Ecto neural progenitor cell (in vitro differentiated cells): ENCODE measurements at places on chromosomes 3 and 15.

GRCh38 chr3:190585805-190586630, 72.1 kb downstream of the IL1RAP start:
- peak; percentile 46 for DNase-seq

DNA sequence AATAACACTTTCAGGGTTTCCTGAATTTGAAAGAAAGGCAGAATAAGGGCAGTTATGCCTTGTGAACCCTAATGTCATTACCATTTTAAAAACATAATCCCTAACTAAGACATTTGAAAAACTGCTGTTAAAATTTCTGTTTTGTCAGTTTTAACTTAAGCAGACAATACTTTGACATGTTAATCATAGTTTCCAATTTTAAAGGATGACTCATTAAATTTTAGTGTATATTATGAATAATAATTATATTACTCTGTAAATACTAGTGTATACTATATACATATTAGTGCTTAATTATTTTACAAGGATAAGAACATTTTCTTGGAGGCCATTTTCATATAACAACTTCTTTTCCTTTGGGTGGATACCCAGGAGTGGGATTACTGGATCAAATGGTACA, 553.1 kb upstream of the BCHE start:
- DNase-seq: no peak

- DNase-seq: no peak
Measured at GRCh38 chr15:98438907-98439306, 209.4 kb upstream of the IGF1R start.

GRCh38 chr15:51342227-51342999, 958 bp downstream of the GLDN start:
- no peak for DNase-seq

GRCh38 chr3:186132487-186132886, 23.6 kb upstream of the ETV5 start:
- DNase-seq: no peak

DNA sequence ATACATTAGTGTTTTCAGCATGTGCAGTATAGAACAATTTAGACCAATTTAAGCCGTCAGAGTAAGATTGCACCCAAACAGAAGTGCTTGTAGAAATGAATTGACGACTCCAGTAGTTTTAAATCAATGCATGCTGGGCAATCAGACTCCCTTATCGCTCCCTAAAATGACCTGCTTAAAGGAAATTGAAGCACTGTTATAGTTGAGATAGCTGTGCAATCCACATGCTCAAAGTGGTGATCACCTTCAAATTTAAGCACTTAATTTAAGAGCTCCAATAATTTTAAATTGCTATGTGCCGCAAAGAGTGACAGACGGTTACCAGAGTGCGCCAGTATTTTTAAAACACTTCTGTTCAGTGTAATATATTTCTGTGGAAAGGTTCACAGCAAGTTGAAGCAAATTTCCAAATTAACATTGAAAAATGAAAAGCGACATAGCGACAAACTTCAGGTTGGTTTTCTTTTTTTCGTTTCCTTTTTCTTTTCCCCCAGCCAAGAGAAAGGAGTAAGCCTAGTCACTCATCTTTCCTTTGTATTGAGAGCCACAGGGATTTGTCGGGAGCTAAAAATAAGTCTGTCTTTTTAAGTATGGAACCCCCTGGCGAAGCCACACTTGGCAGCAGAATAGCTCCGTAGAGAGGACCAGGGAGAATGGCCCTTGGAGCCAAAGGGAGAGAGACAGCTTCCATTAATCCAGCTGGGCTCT, 436.4 kb upstream of the RBMS3 start:
- DNase-seq: no peak

GRCh38 chr3:152204218-152204617, 64.5 kb upstream of the MBNL1 start:
- no peak for DNase-seq

GRCh38 chr3:101902041-101902440, 52.7 kb downstream of the NFKBIZ start:
- no peak for DNase-seq
